ENCODE measurements at places on chromosomes 3 and 15.

DNA sequence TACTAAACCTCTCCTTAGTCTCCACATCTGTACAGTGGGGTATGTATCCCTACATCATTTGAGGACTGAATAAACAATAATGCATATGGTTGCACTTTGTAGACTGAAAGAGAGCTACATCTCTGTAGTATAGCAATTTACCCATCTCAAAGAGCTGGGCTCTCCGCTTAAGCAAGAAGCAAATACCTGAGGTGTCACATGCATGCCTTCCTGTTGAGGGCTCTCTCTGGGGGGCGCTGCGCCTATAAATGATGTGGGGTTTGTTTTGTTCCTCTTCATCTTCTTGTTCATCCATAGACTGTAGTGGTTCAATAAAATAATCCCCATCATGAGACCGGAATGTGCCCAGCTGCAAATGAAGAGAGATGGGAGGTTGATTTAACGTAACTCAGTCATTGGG lies 6.8 kb downstream of the ADAMTS9 start:
- no peak for DNase-seq

GRCh38 chr3:107367353-107367752 lies 9.9 kb upstream of the CCDC54 start:
- DNase-seq, result no peak

DNA sequence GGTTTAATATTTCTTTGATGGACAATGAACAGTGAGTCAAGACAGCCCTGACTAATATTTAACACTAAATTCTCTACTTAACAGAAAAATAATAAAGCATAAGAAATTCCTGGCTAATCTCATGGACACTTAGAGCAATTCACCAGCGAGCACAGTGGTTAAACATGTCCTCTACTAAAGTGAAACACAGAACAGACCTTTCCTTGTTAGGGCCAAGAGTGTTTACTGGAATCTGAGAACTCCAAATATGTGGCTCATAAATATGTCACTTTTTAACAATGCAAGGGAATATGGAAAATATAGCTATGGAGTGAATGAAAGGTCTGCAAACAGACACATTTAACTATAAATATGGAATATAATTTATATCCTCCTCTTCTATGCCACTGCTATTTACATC lies 18.6 kb upstream of the IGSF10 start:
- no peak for DNase-seq

DNA sequence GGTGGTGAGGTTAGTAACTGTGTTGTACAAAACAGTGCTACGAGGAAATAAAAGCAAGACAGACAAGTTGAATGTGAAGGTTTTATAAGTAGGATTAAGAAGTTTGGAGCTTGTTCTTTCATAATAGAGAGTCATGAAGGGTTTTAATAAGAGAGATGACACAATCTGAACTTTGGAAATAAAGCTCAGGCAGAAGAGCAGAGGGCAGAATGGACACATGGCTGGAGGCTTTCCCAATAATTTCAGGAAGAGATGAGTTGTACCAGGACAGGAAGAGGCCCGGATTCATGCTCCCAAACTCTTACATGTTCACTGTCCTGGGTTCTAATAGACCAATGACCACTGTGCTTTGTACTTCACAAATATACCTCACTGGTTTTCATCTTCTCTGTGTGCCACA lies 194.8 kb downstream of the SLC9A9 start:
- no peak for DNase-seq

DNA sequence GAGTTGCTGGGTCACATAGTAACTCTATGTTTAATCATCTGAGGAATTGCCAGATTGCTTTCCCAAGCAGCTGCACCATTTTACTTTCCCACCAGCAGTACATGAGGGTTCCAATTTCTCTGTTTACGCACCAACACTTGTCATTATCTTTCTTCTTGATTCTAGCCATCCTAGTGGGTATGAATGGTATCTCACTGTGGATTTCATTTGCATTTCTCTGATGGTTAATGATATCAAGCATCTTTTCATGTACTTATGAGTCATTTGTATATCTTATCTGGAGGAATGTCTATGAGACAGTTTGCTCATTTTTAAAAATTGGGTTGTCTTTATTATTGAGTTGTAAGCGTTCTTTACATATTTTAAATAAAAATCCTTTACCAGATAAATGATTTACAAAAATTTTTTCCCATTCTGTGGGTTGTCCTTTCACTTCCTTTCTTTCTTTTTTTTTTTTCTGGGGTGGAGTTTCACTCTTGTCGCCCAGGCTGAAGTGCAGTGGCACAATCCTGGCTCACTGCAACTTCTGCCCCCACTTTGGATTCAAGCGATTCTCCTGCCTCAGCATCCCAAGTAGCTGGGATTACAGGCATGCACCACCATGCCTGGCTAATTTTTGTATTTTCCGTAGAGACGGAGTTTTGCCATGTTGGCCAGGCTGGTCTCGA lies 8.9 kb upstream of the SGO1 start:
- no peak for DNase-seq

- DNase-seq, result no peak
Observed at GRCh38 chr3:141078200-141078599, 27.1 kb downstream of the SPSB4 start.

DNA sequence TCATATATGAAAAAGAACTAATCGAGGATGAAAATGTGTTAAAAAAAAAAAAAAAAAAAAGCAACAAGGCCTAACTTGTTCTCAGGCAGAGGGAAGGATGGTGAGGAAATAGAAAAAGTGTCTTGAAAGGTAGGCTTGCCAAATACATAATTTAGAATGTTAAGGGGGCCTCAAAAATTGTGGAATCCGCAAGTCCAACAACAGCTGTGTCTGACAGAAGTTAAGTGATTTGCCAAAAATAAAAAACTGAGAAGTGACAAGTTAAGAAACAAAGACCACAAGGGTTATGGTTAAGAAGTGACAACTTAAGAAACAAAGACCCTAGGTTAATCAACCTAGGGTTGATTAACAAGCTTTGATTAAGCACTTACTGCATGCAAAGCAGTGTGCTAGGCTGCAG lies 110.6 kb downstream of the P2RY1 start:
- DNase-seq, result no peak

- DNase-seq, result no peak
Observed at GRCh38 chr3:135896613-135897012, 68.9 kb upstream of the PPP2R3A start.

Data from NCI-H82 (cell line).